ENCODE measurements at places on chromosomes 16 and 17. TPM values are rescaled to one million over a fixed set of nuclear protein-coding genes. Genes with fewer than 3 reads are reported as not detected.

Gene CENPV
- 34.9 TPM for total RNA-seq

Gene ZNF23
- total RNA-seq, result 6.6 TPM

Gene ZNF319
- total RNA-seq, result not detected

Gene PRR14
- total RNA-seq, result 93.9 TPM

Gene TBC1D3C
- not detected for total RNA-seq

Gene PROCA1
- total RNA-seq, result not detected

Gene CACNG5
- not detected for total RNA-seq

Gene SLC35G6
- not detected for total RNA-seq

Gene CDR2L
- 4.8 TPM for total RNA-seq

Gene MYCBPAP
- 1.1 TPM for total RNA-seq

Gene HOXB4
- not detected for total RNA-seq

Gene CHTF18
- total RNA-seq, result 15.2 TPM

Gene MPV17L
- total RNA-seq, result 3.1 TPM

Gene TMEM92
- 3.1 TPM for total RNA-seq

Gene C16orf92
- total RNA-seq, result not detected

Gene TXNDC11
- 72.9 TPM for total RNA-seq

Gene DRC3
- not detected for total RNA-seq

Gene TERB1
- total RNA-seq, result not detected

Gene NACA2
- total RNA-seq, result not detected

Gene LITAFD
- not detected for total RNA-seq

Gene GCGR
- not detected for total RNA-seq

Gene TMIGD1
- not detected for total RNA-seq

Gene FBXW10B
- total RNA-seq, result not detected

Gene PRAC1
- not detected for total RNA-seq

Measured in stomach (tissue), 19 donors.